CD8-positive, alpha-beta memory T cell (primary cell): ENCODE measurements at places on chromosomes 11 and 22.

DNA sequence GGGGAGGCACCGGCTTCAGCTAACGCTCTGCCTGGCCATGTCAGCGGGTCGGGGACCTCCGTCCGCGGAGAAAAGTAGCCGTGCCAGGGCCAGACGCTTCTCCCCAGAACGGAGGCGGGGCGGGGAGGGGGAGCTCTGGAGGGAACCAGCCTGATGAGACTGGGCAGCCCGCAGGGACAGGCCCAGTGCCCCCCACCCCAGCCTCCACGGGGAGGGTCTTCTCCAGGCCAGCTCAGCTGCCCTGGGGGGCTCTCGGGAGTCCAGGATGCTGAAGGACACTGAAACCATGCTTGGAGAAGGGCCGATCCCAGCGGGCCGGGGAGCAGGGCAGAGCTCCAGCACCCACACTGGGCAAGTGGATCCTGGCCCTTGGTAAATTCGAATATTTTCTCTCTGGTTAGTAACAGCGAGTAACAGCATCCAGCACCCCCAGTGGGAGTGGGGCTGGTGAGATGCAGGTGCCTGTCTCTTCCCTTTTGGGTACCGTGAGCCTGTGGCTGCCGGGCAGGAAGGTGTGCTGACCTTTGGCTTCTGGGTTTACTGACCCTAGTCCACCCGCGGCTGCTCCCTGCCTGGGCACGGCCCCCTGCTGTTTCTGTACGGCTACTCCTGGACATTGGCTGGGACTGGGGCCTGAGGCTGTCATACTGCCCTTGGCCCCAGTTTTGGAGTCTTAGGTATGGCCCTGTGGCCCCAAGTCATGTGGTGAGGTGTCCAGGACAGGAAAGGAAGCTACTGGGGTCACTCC, 35.8 kb downstream of the GRAMD4 start:
- H3K4me1 ChIP-seq, result peaks cover 20% of the 10 kb centered on the region
- no peak overlapping the region for H3K4me3 ChIP-seq
- no peak overlapping the region for H3K27ac ChIP-seq
- no peak for DNase-seq
- no peaks in the 10 kb centered on the region for H3K36me3 ChIP-seq
- H3K27me3 ChIP-seq, result no peaks in the 10 kb centered on the region

DNA sequence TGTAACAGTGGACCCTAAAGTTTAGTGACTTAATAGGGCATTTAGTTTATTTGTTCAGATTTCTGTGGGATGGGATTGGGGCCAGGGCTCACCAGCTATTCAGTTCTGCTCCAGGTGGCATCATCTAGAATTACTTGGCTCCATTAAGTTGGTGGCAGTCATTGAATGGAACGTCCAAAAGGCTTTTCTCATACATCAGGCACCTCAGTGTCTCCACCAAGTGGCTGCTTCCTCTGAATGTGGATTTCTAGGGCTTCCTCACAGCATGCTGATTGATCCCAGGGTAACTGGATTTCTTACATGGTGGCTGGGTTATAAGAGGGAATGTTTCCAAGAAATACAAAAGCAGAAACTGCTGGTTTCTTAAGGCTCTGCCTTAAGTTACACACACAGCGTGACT, 34.7 kb downstream of the USP47 start:
- no peak for DNase-seq
- H3K36me3 ChIP-seq, result no peaks in the 10 kb centered on the region
- no peak overlapping the region for H3K4me3 ChIP-seq
- no peaks in the 10 kb centered on the region for H3K27me3 ChIP-seq
- H3K27ac ChIP-seq, result no peak overlapping the region

DNA sequence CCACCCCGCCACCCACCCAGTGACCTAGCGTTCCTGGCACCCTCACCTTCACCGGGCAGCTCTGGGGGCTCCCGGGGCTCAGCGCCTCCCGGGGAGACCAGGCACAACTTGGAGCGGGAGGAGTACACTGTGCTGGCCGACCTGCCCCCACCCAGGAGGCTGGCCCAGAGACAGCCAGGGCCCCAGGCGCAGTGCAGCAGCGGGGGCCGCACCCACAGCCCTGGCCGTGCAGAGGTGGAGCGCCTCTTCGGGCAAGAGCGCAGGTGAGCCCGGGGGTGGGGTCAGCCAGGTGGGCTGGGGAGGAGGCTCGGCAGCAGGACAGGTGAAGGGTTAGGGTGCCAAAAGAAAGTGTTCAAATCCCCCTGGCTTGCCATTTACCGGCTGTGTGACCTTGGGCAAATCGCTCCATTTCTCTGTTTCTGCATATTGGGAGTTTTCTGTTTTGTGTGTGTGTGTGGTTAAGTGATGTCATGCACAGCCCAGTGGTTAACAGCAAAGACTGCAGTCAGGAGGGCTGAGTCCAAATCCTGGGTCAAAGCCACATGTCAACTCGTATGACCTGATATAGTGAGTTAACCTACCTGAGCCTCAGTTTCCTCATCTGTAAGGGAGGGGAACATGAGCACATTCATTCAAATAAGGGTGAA, 29.5 kb downstream of the TRIOBP start:
- H3K36me3 ChIP-seq, result no peaks in the 10 kb centered on the region
- no peak for DNase-seq
- H3K27ac ChIP-seq, result no peak overlapping the region
- H3K4me1 ChIP-seq, result no peaks in the 10 kb centered on the region

DNA sequence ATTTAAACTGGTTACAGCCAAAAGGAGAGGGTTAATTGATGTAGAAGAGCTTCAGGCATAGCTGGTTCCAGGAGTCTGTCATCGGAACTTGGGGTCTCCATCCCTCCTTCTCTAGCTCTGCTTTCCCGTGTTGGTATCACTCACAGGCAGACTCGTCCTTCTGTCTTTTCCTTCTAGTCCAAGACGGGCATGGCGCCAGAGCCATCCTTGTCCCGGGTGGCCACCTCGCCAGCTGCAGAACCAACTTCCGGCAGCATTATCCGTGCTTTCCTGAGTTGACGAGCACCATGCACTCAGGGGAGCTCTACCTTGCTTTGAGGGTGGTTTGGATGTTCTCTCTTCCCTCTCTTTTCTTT, 14.7 kb downstream of the LINC01488 start:
- no peak for DNase-seq
- no peak overlapping the region for H3K4me3 ChIP-seq
- no peaks in the 10 kb centered on the region for H3K4me1 ChIP-seq
- no peak overlapping the region for H3K27ac ChIP-seq

GRCh38 chr11:61305417-61305816, 10.3 kb upstream of the VWCE start:
- H3K4me1 ChIP-seq, result no peaks in the 10 kb centered on the region
- no peak overlapping the region for H3K4me3 ChIP-seq
- no peaks in the 10 kb centered on the region for H3K27me3 ChIP-seq
- H3K27ac ChIP-seq, result no peak overlapping the region

- no peaks in the 10 kb centered on the region for H3K36me3 ChIP-seq
- H3K4me3 ChIP-seq, result no peak overlapping the region
- no peak overlapping the region for H3K27ac ChIP-seq
- H3K4me1 ChIP-seq, result no peaks in the 10 kb centered on the region
- no peaks in the 10 kb centered on the region for H3K27me3 ChIP-seq
Observed at GRCh38 chr22:38974170-38974825, 7.8 kb upstream of the APOBEC3B start.

- H3K4me3 ChIP-seq, result no peak overlapping the region
- H3K36me3 ChIP-seq, result no peaks in the 10 kb centered on the region
- H3K27me3 ChIP-seq, result no peaks in the 10 kb centered on the region
- H3K4me1 ChIP-seq, result peaks cover 4% of the 10 kb centered on the region
Observed at GRCh38 chr11:12048936-12049790, 40.7 kb upstream of the DKK3 start.

DNA sequence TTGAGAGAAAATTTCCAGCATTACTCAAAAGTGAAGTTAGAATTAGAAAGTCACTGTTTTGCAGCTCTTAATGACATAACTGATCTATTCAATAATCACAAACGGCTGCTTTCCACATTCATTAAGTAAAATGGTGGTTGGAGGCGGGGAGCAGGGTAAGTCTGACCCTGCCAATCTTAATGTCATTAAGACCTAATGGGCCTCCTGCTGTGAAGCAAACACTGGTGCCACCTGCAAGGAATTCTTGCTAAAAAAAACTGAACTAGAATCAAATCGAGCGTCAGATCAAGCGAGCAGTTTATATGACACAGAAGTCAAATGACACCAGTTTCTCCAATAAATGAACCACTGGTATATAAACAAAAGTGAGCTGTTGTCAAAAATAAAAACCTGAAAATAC, 351.5 kb downstream of the BRD1 start:
- no peak overlapping the region for H3K4me3 ChIP-seq
- no peak overlapping the region for H3K27ac ChIP-seq
- no peaks in the 10 kb centered on the region for H3K36me3 ChIP-seq
- H3K27me3 ChIP-seq, result no peaks in the 10 kb centered on the region
- H3K4me1 ChIP-seq, result no peaks in the 10 kb centered on the region

GRCh38 chr11:13008061-13008435, 1.1 kb upstream of the RASSF10 start:
- H3K27me3 ChIP-seq, result peaks cover 15% of the 10 kb centered on the region
- DNase-seq, result no peak
- H3K4me3 ChIP-seq, result no peak overlapping the region
- H3K4me1 ChIP-seq, result no peaks in the 10 kb centered on the region
- no peak overlapping the region for H3K27ac ChIP-seq
- no peaks in the 10 kb centered on the region for H3K36me3 ChIP-seq

- H3K4me1 ChIP-seq, result no peaks in the 10 kb centered on the region
- H3K27me3 ChIP-seq, result no peaks in the 10 kb centered on the region
- no peak overlapping the region for H3K27ac ChIP-seq
- no peaks in the 10 kb centered on the region for H3K36me3 ChIP-seq
Observed at GRCh38 chr11:104370478-104370877, 206.5 kb upstream of the PDGFD start.

DNA sequence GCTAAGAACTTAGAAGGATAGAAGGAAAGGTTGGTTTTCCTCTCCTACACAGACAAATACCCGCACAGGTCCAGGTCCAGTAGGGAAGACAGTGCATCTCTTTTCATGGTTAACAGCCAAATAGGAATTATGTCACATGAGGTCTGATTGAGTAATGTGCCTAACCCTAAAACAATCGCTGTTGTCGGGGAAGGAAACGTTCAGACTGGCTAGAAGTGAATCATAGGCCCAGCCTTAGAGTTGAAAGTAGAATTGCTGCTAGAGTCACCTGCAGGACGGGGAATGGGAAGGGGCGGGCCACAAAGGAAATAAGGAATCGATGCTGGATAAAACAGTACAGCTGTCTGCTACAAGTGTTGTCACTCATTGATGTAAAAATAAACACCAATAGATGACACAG, 12.4 kb upstream of the HTATIP2 start:
- no peak overlapping the region for H3K4me3 ChIP-seq
- no peaks in the 10 kb centered on the region for H3K27me3 ChIP-seq
- no peaks in the 10 kb centered on the region for H3K4me1 ChIP-seq
- DNase-seq, result no peak
- no peak overlapping the region for H3K27ac ChIP-seq
- no peaks in the 10 kb centered on the region for H3K36me3 ChIP-seq

- H3K27ac ChIP-seq, result no peak overlapping the region
- no peaks in the 10 kb centered on the region for H3K4me1 ChIP-seq
- no peak for DNase-seq
- H3K4me3 ChIP-seq, result no peak overlapping the region
- no peaks in the 10 kb centered on the region for H3K27me3 ChIP-seq
Observed at GRCh38 chr11:34509336-34509876, 4.2 kb downstream of the ELF5 start.

DNA sequence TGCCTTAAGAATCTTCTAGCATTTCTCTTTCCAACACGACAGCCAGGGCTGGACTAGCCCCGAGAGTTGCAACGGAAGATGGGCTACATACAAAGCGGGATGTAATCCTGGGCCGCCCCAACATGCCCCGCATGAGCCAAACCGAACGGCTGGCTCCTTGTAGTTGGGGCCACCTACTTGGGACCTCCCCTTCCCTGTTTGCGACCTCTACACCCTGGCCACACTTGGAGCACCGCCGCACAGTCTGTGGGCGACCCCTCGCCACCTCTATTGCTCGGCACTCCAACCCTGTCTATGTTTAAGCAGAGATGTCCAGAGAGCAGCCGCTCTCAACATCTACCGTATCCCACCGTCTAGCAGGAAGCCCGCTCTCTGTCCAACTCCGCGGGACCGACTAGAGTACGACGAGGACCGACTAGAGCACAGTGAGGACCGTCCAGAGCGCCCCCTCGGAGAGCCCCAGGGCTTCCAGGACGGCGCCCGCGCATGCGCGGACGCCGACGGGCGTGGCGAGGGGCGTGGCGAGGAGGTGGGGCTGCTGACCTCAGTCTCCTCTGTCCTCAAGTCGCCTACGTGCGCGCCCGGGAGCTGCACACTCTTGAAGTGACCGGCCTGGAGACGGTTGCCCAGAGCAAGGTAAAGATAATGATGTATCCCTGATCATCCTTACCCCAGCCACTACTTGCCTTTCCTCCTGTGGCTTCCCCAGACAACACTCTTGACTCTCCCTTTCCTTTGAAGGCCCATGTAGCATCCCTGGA, 32.3 kb downstream of the NEAT1 start:
- H3K27ac ChIP-seq, result peak overlapping the region; percentile 58
- peaks cover 5% of the 10 kb centered on the region for H3K4me1 ChIP-seq
- peak overlapping the region; percentile 49 for H3K4me3 ChIP-seq
- peak; percentile 62 for DNase-seq

DNA sequence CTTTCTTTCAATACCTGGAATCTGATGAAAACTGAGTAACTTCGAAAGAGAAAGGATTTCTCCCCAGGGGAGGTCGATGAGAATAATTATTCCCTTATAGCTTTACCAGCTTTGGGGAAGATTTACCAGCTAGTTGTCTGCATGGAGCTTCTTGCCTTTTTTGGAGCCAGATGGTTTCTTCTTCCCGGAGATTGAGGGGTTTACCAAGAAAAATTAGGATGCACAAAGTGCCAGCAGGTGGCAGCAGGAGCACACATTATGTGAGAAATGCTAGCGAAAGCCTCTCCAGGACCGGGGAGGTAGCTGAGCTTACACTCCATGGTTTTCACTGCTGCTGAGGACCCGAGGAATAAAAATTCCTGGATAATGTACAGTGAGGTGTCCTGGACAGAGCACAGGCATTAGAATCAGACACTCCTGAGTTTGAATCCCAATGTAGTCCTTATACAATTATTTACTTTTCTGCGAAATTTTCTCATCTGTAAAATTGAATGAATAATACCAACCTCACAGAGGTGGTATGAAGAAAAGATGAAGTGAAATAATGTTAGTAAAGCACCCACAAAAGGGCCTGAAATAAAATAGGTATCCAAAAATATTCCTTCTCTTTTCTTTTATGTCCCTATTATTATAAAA, 46.0 kb upstream of the PARVA start:
- H3K4me1 ChIP-seq, result no peaks in the 10 kb centered on the region
- H3K27ac ChIP-seq, result no peak overlapping the region
- no peaks in the 10 kb centered on the region for H3K36me3 ChIP-seq
